ENCODE measurements at places on chromosomes 13 and 19.

DNA sequence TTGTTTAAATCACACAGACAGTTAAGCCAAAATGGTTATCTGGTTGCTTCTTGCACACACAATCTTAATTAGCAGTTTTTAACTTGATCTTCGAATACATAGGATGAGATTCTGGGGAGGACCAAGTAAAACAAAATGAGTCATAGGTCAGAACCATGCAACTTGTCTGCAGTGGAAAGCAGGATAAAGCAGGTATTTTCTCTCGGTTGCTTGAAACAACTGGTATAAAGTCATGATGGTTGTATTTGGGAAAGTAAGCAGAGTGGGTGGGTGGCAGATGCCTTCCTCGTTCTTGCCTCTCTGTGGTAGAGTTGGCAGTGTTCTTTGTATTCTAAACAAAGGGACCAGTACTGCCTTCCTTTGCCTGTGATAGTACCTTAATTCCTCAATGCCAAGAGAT, 167.0 kb downstream of the COG6 start:
- no peak for DNase-seq

- DNase-seq, result no peak
Observed at GRCh38 chr13:26722321-26722720, 38.3 kb downstream of the GPR12 start.

DNA sequence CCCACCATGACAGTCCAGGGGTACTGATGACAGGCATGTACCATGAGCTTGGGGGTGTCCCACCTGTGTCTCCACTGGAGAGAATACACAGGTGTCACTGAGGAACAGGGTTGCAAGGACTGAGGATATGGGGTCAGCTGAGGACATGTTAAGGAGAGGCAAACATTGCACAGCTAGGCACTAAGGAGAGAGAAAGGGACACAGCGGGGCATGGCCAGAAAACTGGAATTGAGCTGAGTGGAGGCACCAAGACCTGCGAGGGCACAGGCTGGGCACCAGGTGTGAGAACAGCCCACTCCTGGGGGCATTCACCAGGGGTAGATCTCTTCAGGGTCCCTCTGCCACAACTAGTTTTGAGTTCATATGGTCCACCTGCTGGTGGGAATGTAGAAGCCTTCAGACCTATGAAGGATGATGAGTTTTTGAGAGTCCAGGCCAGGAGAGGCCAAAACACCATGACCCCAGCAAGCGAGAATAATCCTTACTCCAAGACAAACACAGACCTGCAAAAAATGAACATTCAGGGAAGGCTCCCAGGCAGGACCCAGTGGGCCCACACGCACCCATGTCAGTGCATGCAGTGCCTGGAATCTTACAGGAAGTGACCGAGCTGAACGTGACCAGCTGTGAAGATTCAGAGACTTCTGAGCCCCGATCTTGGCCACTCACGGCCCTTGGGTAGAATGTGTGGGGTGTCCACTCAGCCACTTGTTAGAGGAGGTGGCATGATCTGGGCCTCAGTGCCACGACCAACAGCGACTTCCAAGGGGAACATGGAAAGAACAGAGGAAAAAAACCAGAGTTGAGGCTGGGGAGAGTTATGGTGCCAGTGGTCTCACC, 1.4 kb upstream of the ZNF584 start:
- no peak for DNase-seq

DNA sequence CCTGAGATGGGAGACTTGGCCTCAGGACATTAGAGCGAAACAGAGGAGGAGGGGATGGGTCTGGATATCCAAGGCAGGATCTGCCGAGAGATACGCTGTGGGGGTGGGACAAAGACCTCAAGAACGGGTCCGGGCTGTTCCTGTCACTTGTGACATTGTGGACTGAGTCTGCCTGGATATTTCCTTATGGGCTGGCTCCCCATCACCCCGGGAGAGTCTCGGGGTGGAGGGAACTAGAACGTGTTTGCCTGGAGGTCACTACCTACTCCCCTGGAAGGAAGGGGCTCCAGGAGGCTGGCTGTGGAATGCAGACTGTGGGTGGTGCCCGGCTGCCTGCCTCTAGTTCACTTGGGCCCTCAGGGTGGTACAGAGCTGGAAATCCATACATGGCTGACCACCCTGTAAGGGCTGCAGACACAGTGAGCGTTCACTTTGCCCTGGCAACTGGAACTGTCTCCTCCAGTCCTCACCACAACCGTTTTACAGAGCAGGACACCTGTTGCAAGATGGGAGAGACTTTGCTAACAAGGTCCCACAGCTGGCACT, 26.4 kb downstream of the DNM2 start:
- DNase-seq, result no peak

GRCh38 chr13:79406597-79406908, 498 bp upstream of the RBM26 start:
- DNase-seq, result no peak

- DNase-seq, result no peak
Observed at GRCh38 chr19:4352701-4353121, 9.3 kb downstream of the MPND start.

DNA sequence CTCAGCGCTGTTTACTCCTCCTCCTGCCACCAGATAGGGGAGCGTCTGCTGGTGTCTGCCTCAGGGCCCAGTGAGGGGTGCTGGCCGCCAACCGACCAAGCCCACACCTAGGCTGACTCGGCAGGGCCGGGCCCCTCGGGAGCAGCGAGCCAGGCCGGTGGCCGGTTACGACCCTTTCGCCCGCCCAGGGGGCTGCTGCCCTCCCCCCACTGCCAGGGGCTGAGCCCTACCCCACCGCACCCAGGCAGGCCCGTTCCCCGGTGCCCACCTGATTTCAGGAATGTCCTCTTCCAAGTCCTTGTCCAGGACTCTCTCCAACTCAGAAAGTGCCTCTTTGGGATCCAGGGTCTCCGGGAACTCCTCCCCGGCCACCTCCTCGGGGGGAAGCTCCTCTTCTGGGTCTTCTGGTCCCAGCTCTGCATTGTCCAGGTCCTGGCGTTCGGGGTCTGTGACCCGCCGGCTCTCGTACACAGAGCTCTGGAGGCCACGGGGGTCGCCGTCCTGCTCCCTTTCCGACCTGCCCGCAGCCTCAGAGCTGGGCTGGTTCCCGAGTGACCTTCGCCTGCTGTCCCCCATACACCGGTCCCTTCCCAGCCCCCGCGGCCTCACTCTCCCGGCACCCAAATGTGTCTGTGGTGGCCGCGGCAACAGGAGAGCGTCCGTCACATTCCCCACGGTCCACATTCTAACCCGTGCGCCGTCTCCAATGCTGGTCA, 31.0 kb upstream of the MIER2 start:
- no peak for DNase-seq
